RCC 7860 (cell line): ENCODE measurements at places on chromosomes 5 and 9.

DNA sequence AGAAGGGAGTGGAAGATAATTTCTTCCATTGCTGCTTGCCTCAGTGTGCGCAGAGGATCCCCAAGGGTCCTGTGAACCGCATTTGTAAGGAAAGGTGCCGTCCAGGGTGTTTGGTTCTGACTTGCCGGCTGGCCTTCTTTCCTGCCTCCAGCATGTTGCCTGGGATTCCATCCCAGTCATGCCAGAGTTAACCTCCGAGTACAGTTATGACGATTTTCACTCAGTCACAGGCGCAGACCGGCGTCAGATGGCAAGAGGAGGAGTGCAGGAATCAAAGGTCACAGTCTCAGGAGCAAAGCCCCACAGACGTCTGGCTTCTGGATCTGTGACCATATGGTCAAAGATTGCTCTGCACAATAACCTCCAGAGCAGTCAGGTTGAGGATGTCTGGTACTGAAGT, 5.9 kb upstream of the GADD45G start:
- no peak for DNase-seq

DNA sequence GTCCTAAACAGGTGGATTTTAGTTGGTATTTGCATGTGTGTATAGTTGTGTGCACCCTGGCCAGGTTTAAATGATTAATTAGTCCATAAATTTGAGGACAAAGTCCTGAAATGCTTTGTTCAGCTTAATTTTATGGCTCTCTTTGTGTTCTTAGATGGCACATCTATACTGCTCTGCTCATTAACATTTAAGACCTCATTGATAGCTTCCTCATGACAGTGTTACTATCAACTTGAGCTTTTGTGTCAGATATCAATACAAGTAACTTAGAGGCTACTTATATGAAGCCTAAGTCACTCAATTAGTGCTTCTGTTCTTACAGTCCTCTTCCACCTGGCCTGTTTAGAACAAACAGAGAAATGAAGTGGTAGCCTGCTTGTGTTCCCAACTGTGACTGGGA, 240.9 kb downstream of the TRPM3 start:
- no peak for DNase-seq

DNA sequence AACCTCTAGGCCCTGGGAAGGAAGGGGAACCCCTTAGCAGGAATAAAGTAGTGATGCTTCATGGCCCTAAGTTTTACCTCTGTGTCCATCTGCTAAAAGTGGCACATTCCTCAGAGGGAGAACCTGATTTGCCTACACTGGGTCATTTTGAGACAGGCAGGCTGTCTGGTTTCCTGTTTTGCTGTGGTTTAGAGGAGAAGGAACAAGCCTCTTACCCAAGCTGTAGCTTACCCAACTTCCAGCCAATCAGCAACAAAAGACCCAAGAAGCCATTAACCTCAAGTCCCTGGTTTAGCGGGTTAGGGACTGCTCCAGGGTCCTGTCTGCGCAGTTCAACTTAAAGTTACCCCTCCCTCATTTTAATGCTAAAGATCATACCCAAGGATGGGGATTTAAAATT, 411.0 kb downstream of the MAT2B start:
- DNase-seq: no peak

GRCh38 chr5:13278811-13279210, 665.7 kb downstream of the DNAH5 start:
- DNase-seq: no peak

- DNase-seq: no peak
Measured at GRCh38 chr9:15711931-15712330, 159.1 kb downstream of the CCDC171 start.

GRCh38 chr5:98301547-98301946, 471.9 kb upstream of the RGMB start:
- no peak for DNase-seq

DNA sequence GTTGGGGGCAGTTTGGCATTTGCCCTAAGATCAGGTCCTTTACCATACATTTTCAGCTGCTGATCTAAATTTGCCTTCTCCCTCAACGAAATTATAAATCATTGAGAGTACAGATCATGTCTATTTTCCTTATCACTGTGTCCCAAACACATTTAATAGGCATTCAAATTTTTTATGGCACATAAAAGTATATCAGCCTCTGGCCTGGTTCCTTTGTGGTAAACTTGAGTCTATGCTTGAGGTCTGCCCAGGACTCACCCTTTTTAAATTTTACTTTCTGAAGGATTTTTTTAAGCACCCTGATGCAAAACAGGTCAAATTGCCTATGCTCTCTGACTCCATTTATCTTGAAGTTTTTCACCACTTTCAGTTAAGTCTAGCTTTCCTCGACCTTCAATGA, 163.6 kb upstream of the GRIN3A start:
- no peak for DNase-seq

- no peak for DNase-seq
Measured at GRCh38 chr5:119515192-119515591, 62.9 kb downstream of the HSD17B4 start.

- no peak for DNase-seq
Measured at GRCh38 chr9:94866770-94867169, 140.3 kb downstream of the AOPEP start.

DNA sequence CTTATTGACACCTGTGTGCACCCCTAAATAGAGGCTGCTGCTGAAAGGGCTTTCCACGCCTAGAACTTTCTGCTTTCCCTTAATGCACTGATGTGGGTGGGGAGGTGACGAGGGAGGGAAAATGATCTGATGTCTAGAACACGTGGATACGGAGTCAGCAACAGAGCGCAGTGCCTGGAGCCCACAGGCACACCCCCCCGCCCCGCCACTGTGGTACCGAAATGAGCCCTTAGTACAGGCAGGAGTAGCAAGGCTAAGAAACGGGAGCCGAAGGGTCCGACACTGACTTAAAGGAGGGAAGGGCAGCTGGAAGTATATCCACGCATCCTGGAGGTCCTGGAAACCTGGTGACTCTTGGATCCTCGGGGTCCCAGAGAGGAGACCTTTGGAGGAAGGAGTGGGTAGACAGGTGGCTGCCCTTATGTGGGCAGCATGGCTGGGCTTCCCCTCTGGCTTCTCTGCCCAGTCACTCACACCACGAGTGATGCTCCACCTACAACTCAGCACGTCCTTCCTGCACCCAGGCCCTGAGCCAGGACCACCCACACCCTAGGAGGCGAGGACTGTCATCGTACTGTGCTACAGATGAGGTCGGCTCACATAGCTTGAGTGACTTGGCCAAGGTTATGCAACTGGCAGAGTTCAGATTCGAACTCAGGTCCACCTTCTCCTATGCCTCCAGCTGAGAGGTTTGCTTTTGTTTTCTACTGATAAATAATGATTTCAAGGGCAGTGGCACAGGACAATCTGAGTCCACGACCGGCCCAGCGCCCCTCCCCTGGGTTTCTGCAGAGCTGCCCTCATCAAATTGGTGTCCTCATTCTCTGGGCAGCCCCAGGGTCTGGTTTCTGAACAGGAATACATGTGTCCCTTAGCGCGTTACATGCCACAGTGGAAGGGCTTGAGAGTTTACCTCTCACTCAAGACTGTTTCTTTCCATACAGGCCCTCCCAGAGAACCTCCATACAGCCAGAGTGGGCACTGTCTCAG, 4.7 kb upstream of the VAV2 start:
- no peak for DNase-seq

GRCh38 chr5:2136728-2137333, 254.1 kb upstream of the IRX4 start:
- DNase-seq: no peak
